ENCODE measurements at places on chromosomes 1 and 21.

DNA sequence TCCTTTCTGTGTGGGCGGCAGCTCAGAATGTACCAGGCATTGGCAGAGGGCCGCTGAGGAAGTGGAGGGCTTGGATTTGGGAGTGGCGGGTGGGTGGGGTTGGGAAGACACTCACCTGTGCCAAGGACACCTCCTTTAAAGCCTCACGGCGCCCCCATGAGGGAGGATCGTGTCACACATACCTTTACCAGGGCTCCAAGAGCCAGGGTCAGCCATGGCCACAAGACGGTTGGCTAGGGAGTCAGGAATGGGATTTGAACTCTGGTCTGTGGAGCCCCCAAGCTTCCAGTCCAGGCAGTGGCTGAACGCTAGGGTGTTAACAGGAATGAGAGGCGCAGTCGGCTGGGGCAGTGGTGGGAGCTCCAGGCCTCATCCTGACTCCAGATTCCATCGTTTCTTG lies 4.6 kb downstream of the NBL1 start:
- DNase-seq: no peak

DNA sequence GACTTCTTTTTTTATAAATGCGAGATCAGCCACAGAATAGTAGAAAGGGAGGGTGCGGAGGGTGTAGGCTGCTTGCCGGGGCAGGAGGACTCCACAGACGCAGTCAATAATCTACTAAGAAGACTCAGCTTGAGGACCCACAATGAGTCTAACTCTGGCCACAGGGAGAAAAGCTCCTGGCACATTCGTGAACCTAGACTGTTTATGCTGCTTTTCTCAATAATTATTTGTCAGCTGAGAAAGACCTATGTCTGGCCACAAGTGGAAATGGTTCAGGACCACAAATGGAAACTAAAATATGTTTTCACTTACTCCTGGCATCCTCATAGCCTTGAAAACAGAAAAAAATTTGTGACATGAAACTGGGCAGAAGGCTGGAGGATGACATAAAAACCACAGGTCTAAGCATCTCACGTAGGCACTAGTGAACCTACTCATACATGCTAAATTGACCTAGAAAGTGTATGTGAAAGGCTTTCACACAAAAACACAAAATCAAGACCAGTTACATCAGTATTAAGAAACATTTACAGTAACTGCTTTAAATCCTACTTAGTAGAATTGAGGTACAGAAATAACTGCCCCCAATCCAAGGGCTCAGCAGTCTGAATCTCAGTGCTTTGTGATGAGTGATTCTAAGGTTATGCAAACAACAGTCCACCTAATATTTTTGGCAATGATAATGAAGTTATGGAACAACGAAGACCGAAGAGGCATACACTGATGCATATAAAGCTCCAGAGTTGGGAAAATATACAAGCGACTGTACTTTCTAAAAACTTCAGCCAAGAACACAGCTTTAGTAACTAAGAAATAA lies 159.5 kb downstream of the SLC45A1 start:
- DNase-seq: peak; percentile 90

- no peak for DNase-seq
Observed at GRCh38 chr1:219441884-219442283, 171.0 kb downstream of the ZC3H11B start.

DNA sequence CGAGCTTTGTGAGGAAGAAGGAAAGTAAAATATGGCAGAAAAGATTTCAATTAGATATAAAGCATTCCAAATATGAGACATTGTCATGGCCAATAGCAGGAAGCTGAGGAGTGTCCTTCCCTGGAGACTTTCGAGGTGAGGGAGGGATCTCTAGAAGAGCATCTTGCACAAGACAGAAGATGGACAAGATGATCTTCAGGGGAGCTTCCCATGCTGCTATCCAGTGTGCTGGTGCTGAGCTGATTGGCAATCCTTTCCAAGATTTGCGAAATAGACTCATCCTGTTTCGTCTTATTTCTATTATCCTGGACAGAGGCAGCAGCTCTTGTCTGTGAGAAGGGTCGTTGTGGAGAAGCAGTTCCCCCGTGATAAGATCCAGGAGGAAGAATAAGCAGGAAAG lies 342.0 kb upstream of the CAMK1G start:
- no peak for DNase-seq
